ENCODE measurements at places on chromosomes 16 and 17.

GRCh38 chr16:89511374-89511773 lies 3.2 kb downstream of the SPG7 start:
- no peak for DNase-seq

DNA sequence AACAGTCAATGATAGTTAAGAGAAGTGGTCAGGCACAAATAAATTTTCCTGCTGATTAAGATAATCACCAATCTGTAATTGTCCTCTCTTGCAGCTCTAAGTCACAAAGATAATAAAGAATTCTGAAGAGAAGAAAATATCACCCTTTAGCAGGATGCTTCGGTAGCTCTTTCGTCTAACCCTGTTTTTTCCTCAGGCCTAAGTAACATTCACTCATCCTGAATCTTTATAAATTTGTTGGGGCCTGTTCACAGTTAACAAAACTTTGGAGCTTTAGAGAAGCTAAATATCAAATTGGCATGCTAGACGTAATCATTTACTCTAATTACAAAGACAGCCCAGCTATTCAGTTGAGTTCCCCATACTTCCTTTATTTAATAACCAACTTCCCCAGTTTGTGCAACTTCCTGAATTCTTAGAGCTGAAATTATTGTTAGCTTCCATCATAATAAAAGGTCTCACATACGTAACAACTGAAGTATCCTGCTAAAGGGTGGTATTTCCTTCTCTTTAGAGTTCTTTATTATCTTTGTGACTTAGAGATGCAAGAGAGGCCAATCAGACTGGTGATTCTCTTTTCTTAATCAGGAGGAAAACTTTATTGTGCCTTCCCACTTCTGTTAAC lies 118.6 kb downstream of the TANGO6 start:
- peak; percentile 23 for DNase-seq

DNA sequence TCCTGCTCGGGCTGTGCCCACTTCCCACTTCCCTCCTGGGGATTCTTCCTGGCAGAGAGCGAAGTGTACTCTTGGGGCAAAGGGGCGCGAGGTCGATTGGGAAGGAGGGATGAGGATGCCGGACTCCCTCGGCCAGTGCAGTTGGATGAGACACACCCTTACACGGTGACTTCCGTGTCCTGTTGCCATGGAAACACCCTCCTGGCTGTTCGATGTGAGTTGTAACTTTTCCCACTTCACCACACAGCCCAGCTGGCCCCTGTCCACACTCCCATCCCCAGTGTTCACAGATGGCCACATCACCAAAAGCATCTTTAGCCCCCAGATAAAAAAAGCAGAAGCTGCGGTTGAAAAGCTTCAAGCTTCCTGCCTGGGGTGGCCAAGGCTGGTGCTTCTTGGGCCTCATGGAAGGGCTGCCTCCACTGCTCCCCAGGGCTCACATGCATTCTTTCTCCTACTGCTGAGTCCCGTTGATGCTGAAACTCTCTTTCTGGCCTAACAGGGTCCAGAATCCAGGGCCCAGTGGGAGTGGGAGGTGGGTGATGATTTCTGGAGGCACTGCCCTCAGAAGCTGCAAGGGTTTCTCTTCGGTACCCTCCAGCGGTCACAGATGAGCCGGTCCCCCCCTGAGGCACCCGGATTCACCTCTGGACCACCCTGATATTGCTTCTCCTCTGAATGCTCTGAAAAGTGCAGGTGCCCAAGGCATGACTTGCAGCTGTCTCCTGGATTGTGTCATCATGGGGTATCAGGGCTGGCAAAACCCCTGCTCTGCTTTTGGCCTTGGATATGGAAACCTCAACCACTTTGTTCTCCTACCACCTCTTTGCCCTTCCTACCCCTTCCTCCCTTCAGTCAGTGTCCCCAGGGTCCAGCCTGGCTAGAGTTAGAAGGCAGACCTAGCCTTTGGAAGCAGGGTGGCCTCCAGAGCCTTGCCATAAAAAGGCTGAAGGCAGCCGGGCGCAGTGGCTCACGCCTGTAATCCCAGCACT lies 2.2 kb upstream of the TRAF4 start:
- DNase-seq, result no peak

- DNase-seq, result no peak
These were observed 22.8 kb downstream of the COTL1 start for GRCh38 chr16:84595052-84595481.

GRCh38 chr16:76346210-76346609 lies 69.0 kb downstream of the CNTNAP4 start:
- DNase-seq, result no peak

DNA sequence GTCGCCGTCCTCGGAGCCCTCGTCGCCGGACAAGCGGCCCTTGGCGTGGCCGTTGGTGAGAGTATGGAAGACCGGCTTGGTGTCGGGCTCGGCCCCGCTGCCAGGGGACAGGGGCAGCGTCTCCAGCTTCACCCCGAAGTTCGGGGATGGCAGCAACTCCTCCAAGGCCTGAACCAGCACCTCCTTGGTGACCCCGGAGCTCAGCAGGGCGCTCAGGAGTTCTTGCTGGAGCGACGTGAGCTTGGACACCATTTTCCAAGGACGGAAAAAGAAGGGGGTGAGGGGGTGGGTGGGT lies 279 bp downstream of the HNF1B start:
- no peak for DNase-seq

- DNase-seq, result peak; percentile 69
These were observed 2.7 kb downstream of the FHOD1 start for GRCh38 chr16:67244387-67245185.

- DNase-seq, result no peak
These were observed 38.2 kb upstream of the ZC3H18 start for GRCh38 chr16:88531931-88532433.

DNA sequence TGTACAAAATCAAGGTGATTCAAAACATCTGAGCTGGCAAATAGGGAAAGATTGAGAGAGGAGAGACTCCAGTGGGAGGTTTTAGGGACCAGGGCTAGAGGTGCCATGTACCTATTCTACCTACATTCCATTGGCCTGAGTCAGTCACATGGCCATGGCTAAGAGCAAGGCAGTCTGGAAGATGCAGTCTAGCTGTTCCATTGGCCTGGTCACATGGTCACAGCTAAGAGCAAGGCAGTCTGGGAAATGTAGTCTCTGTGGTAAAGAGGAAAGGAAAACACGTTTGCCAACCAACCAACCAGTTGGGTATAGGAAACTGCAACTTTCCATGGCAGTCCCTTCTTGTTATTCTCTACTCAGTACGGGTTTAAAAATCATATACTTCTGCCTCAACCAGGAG lies 369.1 kb downstream of the XYLT1 start:
- DNase-seq, result no peak

- peak; percentile 38 for DNase-seq
These were observed 1.1 kb upstream of the ZNF200 start for GRCh38 chr16:3235856-3236669.

DNA sequence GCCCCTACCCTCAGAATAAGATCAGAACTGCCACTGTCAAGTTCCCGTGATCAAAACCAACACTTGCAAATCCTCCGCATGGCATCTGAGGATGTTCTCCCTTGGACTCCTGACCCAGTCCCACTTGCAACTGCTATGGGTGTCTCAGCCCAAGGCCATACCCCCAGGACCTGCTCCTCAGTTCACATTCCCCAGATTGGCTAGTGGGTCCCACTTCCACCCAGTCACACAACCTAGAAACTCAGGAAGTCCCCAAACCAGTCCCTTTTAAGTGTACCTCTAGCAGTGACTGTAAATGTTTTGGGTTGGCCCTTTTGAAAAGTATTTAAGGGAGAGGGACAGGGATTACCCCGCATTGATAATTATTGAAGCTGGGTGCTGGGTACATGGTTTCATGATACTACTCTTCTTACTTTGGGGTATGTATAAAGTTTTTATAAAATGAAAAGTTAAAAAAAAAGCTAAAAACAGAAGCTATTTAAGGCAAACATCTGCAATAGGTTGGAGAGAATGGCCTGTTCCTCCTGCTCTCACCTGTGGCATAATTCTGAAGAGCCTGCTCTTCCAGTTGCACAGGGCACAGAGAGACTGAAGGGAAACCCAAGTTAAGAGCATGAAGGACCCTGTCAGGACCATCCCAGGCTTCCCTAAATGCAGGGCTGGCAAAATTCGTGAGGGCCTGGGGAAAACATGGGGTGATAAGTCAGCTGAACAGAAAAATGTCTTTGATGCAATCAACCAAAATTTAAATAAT lies 42.5 kb downstream of the ERN1 start:
- no peak for DNase-seq

GRCh38 chr17:44979426-44979995 lies 11.4 kb upstream of the C1QL1 start:
- DNase-seq, result no peak

Data from CD4-positive, alpha-beta T cell (primary cell).